ENCODE measurements at places on chromosomes 2 and 18.

DNA sequence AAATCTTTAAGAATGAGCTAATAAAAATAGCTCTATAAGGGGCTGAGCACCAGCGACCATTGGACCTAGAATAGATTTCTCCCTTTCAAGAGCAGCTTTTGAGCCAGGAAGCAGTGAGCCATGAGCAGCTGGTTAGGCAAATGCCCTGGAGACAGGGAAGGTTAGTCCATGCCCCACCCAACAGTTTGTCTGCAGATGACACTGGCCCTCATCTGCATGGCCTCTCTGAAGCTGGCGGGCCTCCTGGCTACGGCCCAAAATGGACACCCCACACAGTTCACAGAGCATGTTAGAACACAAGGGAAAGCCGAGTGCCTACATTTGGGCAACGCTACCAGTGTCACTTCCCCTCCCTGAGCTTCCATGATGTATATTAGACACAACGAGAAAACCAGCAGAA lies 201.1 kb downstream of the MGAT5 start:
- DNase-seq = no peak

GRCh38 chr2:74917702-74918619 lies 40.5 kb upstream of the POLE4 start:
- DNase-seq = no peak

GRCh38 chr18:71105078-71105819 lies 816.4 kb downstream of the SOCS6 start:
- peak; percentile 6 for DNase-seq

- peak; percentile 4 for DNase-seq
Observed at GRCh38 chr18:39561126-39561525, 1995.5 kb upstream of the CELF4 start.

DNA sequence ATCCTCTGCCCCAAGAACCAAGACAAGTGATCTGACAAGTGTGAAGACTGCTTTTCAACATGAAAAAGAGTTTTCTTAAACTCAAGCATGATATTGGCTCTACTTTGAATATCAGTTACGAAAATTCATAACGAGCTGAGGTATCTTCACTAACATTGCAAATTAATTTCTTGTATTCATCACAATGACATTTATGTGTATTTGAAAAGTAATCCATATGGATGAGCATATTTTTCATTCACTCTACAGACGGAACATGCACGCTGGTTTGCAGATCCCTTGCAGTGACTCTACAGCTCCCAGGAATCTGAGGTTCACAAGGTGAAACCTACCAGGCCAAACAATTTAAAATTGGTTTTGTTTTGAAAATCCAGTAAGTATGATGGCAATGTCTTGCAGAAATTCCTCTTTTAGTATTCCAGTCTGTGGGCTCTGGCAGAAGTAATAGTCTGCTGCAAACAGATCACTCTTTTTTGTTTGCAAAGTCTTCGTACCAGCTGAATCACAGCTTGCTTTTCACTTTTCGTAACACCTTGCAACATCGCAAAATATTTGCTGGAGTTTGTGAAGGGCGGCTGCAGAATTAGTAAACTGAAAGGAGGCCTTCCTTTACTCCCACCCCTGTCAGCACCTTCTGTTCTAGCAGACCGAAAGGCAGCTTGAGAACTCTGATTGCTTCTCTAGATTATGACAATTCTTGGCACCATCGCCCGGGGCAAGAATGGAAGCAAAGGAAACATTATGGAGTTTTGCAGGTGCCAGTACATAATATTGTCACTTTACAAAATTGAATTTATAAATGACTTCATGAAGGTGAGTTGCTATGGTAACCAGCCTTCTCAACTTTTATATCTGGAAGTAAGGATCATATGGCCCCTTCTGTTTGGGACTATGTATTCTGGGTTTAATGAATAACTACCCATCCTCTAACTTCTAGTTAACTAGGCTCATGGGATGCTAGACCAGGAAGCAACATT lies 168.7 kb downstream of the TMEM247 start:
- DNase-seq = no peak

DNA sequence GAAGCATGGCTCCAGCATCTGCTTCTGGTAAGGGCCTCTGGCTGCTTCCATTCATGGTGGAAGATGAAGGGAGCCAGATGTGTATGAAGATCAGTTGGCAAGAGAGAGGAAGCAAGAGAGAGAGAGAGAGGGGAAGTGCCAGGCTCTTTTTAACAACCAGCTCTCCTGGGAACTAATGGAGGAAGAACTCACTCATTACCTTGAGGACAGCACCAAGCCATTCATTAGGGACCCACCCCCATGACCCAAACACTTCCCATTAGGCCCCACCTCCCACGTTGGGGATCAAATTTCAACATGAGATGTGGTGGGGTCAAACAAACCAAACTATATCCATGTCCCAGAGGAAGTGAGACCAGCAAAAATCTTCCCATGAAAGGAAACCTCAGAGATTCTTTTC lies 124.8 kb upstream of the SIX2 start:
- DNase-seq = no peak

DNA sequence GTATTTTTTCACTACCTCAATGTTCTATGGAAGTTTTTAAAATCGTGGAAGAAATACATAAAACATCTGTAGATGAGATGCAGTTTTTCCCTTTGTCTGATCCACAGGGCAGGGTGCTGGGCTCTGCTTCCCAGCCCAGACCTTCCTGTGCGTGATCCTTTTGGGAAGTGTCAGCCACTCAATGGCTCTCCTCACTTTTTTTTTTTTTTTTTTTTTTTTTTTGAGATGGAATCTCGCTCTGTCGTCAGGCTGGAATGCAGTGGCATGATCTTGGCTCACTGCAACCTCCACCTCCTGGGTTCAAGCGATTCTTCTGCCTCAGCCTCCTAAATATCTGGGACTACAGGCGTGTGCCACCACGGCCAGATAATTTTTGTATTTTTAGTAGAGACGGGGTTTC lies 32.8 kb downstream of the SOWAHC start:
- no peak for DNase-seq

DNA sequence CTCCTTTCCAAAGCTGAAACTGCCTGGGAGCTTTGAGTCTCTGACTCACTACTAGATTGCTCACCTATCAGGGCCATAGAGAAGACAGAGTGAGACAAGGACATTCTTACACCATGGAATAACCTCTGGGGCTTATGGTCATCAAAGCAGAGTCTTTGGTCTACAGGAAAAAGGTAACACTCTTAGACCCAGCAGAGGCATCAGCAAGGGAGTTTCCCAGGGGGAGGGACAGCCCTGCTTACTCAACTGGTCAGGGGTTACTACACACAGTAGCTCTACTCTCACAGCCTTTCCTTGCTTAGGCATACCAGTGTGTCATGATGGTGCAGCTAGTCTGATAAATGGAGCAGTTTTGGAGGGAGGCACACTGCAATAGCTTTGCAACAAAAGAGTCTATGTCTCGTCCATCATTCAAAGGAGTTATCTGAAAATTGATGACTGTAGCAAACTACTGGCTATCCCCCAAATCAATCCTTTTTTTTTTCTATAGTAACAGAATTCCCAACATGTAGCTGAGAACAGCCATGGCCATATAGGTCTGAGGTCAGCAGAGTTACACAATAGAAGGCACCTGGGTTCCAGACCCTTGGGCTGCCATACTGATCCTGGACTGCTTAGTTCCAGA lies 22.4 kb upstream of the CD28 start:
- peak; percentile 39 for DNase-seq

- DNase-seq = no peak
Observed at GRCh38 chr18:5914951-5915350, 19.6 kb upstream of the TMEM200C start.

GRCh38 chr2:216949700-216950413 lies 90.0 kb upstream of the TNP1 start:
- DNase-seq = no peak

- no peak for DNase-seq
Observed at GRCh38 chr18:78637442-78638402, 341.9 kb upstream of the SALL3 start.

GRCh38 chr18:51185075-51185474 lies 12.4 kb downstream of the MEX3C start:
- no peak for DNase-seq

- peak; percentile 87 for DNase-seq
Observed at GRCh38 chr18:36532394-36532793, 234.9 kb downstream of the FHOD3 start.

- DNase-seq = no peak
Observed at GRCh38 chr2:127220768-127221527, 849 bp upstream of the CYP27C1 start.

DNA sequence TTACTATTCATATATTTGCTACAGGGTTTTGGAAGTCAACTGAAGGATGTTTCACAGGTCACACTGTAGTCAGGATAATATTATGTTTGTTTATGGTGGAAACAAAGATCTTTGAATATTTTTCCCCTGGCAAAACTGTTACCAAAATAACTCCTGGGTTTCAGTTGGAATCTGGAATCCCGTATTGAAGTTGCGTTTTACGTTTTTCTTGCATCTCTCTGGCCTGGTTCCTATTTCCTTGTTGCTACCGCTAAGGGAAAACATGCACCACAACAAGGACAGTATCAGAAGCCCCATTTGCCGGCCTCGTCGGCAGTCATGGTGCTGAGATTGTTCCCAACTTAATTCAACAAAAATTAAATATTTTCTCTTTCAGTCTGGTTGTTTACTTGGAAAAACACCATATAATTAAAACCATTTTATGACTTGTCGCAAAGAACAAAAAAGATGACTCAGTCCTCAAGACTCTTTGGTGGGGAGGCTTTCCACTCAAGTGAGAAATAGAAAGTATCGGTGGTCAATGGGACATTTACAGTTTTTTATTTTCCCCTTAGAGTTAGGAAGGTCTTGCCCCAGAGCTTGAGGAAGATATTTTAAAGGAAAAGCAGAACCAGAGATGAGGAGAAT lies 42.3 kb downstream of the EN1 start:
- DNase-seq = no peak

GRCh38 chr2:175363699-175364098 lies 182.2 kb upstream of the ATP5MC3 start:
- no peak for DNase-seq

DNA sequence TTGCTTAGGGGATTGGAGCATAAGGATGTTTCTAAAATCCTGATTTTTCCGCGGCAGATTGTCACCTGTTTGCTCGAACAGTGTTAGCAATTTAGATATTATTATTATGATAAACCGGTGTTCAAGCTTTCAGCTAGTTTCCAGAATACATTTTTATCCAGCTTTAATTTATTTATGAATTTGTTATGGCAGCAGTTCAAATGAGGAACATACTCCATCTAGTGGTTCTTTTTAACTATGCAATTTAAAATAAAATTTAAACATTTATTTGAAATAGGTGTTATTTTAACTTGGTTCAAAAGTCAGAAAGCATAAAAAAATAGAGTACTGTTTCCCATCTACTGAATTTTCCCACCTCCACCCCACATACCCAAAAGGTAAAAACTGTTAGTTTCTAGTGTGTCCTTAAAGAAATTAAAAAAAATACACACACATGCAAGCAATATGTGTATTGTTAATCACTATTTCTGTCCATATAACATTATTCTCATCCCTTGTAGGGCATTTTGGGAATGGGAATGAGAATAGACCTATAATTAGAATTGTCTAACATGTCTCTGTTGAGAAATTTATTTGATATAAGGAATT lies 23.2 kb downstream of the ACOXL start:
- no peak for DNase-seq

DNA sequence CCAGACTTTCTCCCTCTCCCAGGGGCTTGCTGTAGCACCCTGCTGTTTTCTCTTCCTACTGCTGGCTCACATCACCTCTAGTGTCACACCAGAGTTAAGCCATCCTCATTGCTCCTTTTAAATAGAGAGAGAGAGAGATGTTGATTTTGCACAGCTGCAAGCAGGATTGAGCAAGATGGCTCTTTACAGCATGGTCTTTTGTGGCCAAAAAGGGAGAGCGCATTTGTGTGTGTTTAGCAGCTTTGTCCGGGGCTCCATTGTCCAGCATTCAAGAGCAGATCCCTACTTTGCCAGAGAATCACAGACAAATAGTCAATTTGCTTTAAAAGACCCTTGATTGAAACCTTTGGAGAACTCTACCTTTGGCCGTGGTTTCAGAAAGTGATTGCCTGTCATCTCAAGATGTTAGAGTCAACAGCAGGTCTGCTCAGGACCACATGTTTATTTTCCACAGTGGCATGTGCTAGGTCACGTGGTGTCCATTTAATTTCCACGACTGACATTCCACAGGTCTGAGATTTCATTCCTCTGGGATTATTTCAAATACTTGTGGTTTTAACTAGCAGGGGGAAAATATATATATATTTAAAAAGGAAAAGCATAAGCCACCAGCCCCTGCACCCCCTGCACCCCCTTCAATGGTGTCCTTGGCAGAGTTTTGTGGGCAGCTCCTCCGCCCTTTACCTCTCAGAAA lies 359.9 kb upstream of the SLC14A2 start:
- DNase-seq = peak; percentile 90

GRCh38 chr2:217820904-217821303 lies 181.9 kb downstream of the TNS1 start:
- no peak for DNase-seq
